ENCODE measurements at places on chromosomes 6 and 20. TPM values are rescaled to one million over a fixed set of nuclear protein-coding genes. Genes with fewer than 3 reads are reported as not detected.

The FAM209A gene
- not detected for total RNA-seq

DNA sequence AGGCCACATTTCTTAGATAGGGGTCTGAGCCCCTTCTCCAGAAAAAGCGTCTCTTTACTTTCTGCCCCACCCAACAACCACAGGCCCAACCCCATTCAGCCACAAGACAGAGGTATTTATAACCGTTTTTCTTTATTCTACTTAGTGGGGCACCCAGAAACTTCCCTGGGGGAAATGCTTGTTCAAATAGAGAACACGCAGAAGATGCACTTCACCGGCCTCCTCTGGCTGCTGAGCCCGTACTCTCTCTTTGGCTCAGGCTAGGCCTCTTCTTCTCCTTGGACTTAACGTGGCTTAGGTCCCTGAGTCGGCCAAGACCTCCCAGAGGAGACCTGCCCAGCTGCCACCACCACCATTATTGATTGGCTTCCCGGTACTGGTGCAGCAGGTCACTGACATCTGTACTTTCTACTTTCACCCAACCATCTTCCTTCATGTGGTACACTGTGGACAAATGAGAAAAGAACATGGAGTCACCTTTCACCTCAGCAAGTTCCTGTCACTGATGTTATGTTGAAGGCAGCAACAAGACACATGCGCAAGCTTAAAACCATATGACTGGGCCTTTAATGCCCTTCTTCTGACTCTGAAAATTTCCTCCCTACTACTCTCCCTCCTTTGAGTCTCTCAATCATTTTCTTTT is 2.2 kb upstream of the TAP2 start:
- no peak for DNase-seq

The SAPCD1 gene
- 16.9 TPM for total RNA-seq

GRCh38 chr6:15507221-15507620 is 155.6 kb downstream of the DTNBP1 start:
- DNase-seq: no peak

GRCh38 chr20:53768329-53768728 is 174.7 kb upstream of the ZNF217 start:
- no peak for DNase-seq

The TFAP2D gene
- not detected for total RNA-seq

DNA sequence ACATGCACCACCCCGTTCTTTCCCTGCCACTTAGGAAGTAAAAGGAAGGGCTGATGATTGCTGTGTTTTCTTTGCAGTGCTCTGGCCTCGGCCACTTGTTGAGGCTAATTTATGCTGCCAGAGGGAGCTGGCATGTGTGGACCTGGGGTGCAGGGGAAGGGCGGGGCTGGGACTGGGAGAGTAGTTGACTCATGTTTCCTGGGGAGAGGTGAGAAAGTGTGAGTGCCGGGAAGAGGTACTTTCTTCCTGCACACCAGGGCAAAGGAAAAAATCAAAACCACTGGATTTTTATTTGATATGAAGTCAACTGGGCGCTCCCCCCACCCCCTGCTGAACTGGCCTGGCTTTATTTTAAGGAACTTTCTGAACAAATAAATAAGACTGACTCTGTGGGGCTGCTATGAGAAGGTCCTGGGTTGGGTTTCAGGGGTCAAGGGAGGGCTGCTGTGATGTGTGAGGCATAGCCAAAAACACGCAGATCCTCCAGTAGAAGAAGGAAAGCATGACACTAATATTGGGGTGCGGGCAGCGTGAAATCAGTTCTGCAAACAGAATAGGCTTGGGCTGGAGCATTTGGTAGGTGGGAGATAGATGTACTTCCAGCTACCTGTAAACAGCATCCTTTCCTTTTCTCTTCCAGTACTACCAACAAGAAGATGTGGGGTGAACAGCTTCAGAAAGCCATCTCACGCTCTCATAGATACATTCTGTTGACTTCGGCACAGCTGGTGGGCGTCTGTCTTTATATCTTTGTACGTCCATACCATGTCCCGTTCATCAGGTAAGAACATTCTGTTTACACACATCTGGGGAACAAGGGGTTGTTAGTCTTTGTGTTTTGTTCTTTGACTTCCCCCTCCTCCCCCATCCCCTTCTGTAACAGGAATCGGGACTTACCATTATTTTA is 87.5 kb downstream of the SYNJ2 start:
- peak; percentile 78 for DNase-seq

DNA sequence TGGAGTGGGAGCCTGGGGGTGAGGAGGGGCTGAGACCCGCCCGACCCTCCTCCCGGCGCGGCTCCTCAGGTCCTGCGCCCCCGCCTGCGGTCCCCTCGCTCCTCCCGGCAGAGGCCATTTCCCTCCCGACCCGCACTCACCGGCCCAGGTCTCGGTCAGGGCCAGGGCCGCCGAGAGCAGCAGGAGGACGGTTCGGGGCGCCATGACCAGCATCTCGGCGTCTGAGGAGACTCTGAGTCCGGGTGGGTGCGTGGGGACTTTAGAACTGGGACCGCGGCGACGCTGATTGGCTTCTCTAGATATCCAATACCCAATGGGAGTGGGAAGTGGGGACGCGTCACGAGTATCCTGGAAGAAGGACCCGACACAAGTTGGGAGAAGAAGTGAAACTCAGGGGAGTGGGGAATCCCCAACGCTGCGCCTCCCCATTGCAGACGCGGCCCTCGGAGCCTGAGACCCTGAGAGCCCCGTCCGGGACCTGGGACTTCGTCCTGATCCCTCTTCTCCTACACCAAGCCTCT is at the start of gene HLA-B:
HLA-B (minus strand) TSS at position 234 of the 521 bp plus-strand sequence; CDS start at position 213, 21 bp downstream.
- DNase-seq: peak; percentile 47

DNA sequence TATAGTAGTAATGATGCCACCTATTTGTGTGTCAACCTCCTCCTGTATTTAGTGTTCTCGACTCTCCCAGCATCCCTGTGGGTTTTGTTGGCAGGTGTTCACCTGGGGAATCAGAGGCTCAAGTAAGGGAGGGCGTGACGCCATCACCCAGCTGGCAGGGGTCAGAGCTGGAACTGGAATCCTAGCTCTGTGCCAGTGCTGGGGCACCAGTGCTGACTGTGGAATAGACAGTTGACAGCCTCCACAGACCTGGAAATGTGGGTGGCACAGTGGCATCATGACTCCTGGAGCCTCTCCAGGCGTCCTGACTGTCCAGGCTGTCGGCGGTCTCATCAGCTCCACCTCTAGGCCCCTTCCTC is 102.8 kb downstream of the SYCP2 start:
- no peak for DNase-seq

The ERVFRD-1 gene
- not detected for total RNA-seq

The ADGRF1 gene
- total RNA-seq: 112 TPM

- DNase-seq: no peak
Measured at GRCh38 chr6:21587961-21588480, 5.5 kb upstream of the SOX4 start.

The C6orf132 gene
- total RNA-seq: 53.9 TPM
